ENCODE measurements at places on chromosomes 3 and 15. TPM values are rescaled to one million over a fixed set of nuclear protein-coding genes. Genes with fewer than 3 reads are reported as not detected.

Gene MGLL
- total RNA-seq: 46.3 TPM

Gene GOLGA6D
- not detected for total RNA-seq

Gene DCLK3
- 1.6 TPM for total RNA-seq

Gene NMD3
- total RNA-seq: 98.5 TPM

Gene UCN2
- 0.33 TPM for total RNA-seq

Gene DCP1A
- 31.5 TPM for total RNA-seq

Gene ZNF501
- total RNA-seq: 14.0 TPM

Gene TPRG1
- total RNA-seq: 0.49 TPM

Gene HACL1
- total RNA-seq: 35.3 TPM

Gene FAH
- 9.2 TPM for total RNA-seq
